ENCODE measurements at places on chromosomes 7 and 10. TPM values are rescaled to one million over a fixed set of nuclear protein-coding genes. Genes with fewer than 3 reads are reported as not detected.

ABCB4 gene
- 2.3 TPM for total RNA-seq

DENND10 gene
- total RNA-seq = 39.6 TPM

PNLIPRP1 gene
- total RNA-seq = not detected

CASP7 gene
- 11.9 TPM for total RNA-seq

STK31 gene
- 0.94 TPM for total RNA-seq

ATG9B gene
- total RNA-seq = 11.8 TPM

SLC13A1 gene
- not detected for total RNA-seq

ZCWPW1 gene
- 3.4 TPM for total RNA-seq

TAS2R5 gene
- 5.9 TPM for total RNA-seq

VSTM2A gene
- total RNA-seq = not detected

PLAC9 gene
- total RNA-seq = 25.1 TPM

SYNPO2L gene
- total RNA-seq = 0.11 TPM

KMT2C gene
- 103 TPM for total RNA-seq

CLDN3 gene
- total RNA-seq = 10.6 TPM

PALD1 gene
- 5.6 TPM for total RNA-seq

DNA sequence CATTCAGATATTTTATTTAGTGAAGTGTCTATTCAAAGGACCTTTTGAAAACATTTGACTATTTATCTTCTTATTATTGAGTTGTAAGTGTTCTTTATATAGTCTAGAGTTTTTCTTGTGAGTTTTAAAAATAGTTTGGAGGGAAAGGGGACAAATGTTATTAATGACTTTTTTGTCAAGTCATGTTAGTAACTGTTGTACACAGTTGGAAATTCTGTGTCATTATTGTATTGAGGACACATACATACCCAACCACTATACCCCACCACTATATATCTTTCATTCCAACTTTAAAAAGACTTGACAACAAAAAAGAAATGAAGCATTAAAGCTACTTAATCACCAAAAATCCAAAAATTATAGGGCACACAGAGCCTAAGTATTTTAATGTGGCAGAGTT is 53.2 kb upstream of the OIT3 start:
- no peaks in the 10 kb centered on the region for H3K27me3 ChIP-seq
- DNase-seq = no peak
- H3K36me3 ChIP-seq = peaks cover 7% of the 10 kb centered on the region
- peaks cover 4% of the 10 kb centered on the region for H3K4me1 ChIP-seq
- no peak overlapping the region for H3K27ac ChIP-seq
- no peak overlapping the region for H3K4me3 ChIP-seq

GRCh38 chr7:55129541-55130394 is 111.0 kb downstream of the EGFR start:
- H3K4me1 ChIP-seq = peaks cover 62% of the 10 kb centered on the region
- no peak for DNase-seq
- no peaks in the 10 kb centered on the region for H3K36me3 ChIP-seq
- H3K27me3 ChIP-seq = no peaks in the 10 kb centered on the region

- no peak for DNase-seq
- no peaks in the 10 kb centered on the region for H3K27me3 ChIP-seq
- no peak overlapping the region for H3K27ac ChIP-seq
- no peak overlapping the region for H3K4me3 ChIP-seq
- no peaks in the 10 kb centered on the region for H3K36me3 ChIP-seq
- no peaks in the 10 kb centered on the region for H3K4me1 ChIP-seq
These were observed 96.1 kb downstream of the PHTF2 start for GRCh38 chr7:77894574-77895091.

DNA sequence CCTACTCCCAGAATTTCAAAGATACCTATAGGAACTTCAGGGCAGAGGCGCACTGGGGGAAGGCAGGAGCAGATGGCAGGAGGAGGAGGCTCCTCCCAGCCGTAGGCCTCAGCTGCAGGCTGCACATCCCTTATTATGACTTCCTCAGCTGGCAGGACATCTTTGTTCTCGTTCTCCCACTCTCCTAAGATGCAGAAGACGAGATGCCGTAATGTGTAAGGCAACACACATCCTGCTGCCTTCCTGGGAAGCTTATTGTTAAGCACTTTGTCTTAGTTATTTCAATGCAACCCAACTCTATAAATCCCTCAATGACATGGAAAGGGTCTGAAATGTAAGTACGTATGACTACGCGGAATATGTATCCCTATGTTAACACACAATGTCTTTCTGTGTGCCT is 599.8 kb upstream of the MGMT start:
- no peaks in the 10 kb centered on the region for H3K36me3 ChIP-seq
- H3K27me3 ChIP-seq = peaks cover 1% of the 10 kb centered on the region
- DNase-seq = no peak
- no peak overlapping the region for H3K4me3 ChIP-seq

GRCh38 chr10:101601541-101601940 is 13.4 kb downstream of the DPCD start:
- DNase-seq = no peak
- no peak overlapping the region for H3K27ac ChIP-seq
- H3K4me3 ChIP-seq = no peak overlapping the region
- H3K36me3 ChIP-seq = peaks cover 17% of the 10 kb centered on the region
- no peaks in the 10 kb centered on the region for H3K4me1 ChIP-seq

- no peak for DNase-seq
- no peak overlapping the region for H3K4me3 ChIP-seq
- H3K4me1 ChIP-seq = peaks cover 15% of the 10 kb centered on the region
- no peaks in the 10 kb centered on the region for H3K27me3 ChIP-seq
These were observed 805.1 kb downstream of the TNS3 start for GRCh38 chr7:46776790-46777189.

- peaks cover 24% of the 10 kb centered on the region for H3K4me1 ChIP-seq
- H3K36me3 ChIP-seq = no peaks in the 10 kb centered on the region
- no peaks in the 10 kb centered on the region for H3K27me3 ChIP-seq
- no peak for DNase-seq
These were observed 187.9 kb upstream of the MALRD1 start for GRCh38 chr10:18860631-18861240.

GRCh38 chr10:126392469-126392868 is 4.2 kb upstream of the ADAM12 start:
- peaks cover 6% of the 10 kb centered on the region for H3K4me1 ChIP-seq
- H3K36me3 ChIP-seq = peaks cover 2% of the 10 kb centered on the region
- no peak overlapping the region for H3K4me3 ChIP-seq
- DNase-seq = no peak
- no peak overlapping the region for H3K27ac ChIP-seq

DNA sequence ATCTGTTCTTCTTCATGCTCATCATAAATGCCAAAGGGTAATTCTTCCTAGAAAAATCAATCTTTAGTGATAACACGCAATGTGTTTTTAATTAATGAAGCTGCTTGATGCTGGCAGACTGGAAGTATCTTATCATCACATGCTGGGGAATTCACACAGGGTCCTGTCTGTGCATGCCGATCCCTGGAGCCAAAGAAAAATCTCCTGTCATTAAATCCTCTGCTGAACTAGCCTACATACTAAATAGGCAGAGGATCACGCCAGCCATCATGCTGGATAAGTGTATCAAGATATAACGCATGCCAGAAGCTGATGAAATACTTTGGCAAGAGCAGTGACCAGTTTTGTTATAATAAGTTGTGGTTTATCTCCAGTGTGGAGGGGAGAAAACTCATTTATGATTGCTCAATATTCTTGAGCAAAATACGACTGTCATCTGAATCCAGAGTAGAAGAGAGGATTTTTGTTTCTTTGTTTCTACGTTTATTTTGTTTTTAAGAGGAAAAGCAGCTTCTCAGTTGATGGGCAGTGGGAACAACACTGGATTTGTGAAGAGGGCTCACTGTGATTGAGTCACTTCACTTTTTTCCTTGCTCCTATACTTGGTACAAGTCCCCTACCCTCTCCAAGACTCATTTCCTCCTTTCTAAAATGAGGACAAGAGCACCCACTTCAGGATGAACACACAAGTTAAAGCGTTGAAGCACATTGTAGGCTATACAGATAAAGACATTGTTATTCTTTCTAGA is 649.1 kb downstream of the TNS3 start:
- no peaks in the 10 kb centered on the region for H3K27me3 ChIP-seq
- DNase-seq = no peak
- H3K27ac ChIP-seq = peak overlapping the region; percentile 92
- peaks cover 2% of the 10 kb centered on the region for H3K36me3 ChIP-seq

DNA sequence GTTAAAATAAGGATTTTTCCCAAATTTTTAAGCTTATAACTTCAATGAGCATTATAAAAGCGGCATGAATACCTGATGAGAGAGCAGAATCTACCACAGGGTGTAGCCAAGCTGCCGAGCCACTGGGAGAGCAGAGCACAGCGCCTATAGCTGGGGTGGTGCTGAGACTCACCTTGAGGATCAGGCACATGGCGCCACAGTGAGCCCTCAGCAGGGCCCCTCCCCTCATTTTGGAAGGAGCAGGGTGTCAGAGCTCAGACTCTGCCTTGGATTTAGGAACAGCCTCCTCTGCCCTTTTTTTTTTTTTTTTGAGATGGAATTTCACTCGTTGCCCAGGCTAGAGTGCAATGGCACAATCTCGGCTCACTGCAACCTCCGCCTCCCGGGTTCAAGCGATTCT is 118.6 kb downstream of the SRPK2 start:
- DNase-seq = no peak
- H3K4me1 ChIP-seq = peaks cover 34% of the 10 kb centered on the region
- H3K36me3 ChIP-seq = peaks cover under 1% of the 10 kb centered on the region
- no peak overlapping the region for H3K27ac ChIP-seq
- no peak overlapping the region for H3K4me3 ChIP-seq

DNA sequence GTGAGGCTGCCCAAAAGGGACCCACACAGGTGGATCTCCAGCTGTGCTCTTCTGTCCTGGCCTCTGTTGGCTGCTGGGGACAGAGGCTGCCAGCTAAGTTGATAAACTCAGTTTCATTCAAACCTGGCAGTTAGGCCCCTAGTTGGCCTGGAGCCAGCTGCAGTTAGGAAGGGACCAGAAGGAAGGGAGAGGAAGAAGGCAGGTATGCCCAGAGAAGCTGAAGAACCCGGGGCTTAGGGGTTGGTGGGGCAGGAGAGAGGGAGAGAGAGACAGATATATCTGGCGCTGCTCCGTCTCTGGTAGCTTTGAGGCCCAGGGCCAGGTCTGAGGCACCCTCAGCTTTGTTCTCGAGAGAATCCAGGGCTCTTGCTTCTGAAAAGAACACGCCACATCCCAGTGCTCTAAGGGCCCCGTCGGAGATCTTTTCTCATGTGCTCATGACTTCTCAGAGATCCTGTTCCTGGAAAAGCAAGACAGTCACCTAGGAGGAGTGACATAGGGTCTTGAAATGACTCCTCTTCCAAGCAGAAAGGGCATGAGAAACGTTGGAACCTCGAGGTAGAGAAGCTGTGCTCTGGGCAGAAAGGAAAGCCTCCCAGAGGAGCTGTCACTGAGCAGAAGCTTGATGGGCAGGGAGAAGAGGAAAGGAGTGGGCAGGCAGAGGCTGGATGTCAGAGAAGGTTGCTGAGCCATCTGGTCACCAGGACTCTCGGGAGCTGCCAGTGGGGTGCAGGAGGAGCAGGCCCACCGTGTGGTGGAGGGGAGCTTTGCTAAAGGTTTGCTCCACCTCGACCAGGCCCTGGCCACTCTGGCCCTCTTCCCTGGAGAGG is 153.6 kb downstream of the ARHGAP21 start:
- peaks cover 6% of the 10 kb centered on the region for H3K27me3 ChIP-seq
- DNase-seq = no peak
- H3K4me3 ChIP-seq = no peak overlapping the region
- H3K27ac ChIP-seq = no peak overlapping the region

- no peak overlapping the region for H3K4me3 ChIP-seq
- no peaks in the 10 kb centered on the region for H3K27me3 ChIP-seq
These were observed 14.6 kb upstream of the BRI3 start for GRCh38 chr7:98266840-98267239.

- H3K4me1 ChIP-seq = no peaks in the 10 kb centered on the region
- no peak overlapping the region for H3K27ac ChIP-seq
- H3K27me3 ChIP-seq = no peaks in the 10 kb centered on the region
- no peak overlapping the region for H3K4me3 ChIP-seq
These were observed 71.6 kb upstream of the ZPBP start for GRCh38 chr7:50164559-50165170.

DNA sequence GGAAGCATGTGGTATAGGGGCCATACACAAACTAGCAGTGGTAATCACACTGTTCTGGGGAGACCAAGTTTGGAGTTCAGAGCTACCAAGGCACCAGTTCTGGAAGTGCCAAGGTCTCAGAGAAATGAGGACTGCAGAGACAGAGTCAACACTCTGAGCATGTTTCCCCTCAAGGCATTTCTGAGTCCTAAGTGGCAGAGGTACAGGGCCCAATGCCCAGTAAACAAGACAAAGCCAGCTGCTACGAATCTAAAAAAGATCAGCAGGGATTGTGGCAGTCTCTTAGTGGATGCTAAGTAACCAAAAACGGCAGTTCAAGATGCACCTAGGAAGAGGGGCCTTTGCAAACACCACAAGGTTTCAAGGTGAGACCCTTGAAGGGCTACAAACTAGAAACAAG is 271.9 kb downstream of the TNS3 start:
- DNase-seq = no peak
- H3K4me3 ChIP-seq = no peak overlapping the region
- H3K36me3 ChIP-seq = peaks cover 58% of the 10 kb centered on the region
- H3K4me1 ChIP-seq = peaks cover 3% of the 10 kb centered on the region
- no peaks in the 10 kb centered on the region for H3K27me3 ChIP-seq
- H3K27ac ChIP-seq = peak overlapping the region; percentile 64

DNA sequence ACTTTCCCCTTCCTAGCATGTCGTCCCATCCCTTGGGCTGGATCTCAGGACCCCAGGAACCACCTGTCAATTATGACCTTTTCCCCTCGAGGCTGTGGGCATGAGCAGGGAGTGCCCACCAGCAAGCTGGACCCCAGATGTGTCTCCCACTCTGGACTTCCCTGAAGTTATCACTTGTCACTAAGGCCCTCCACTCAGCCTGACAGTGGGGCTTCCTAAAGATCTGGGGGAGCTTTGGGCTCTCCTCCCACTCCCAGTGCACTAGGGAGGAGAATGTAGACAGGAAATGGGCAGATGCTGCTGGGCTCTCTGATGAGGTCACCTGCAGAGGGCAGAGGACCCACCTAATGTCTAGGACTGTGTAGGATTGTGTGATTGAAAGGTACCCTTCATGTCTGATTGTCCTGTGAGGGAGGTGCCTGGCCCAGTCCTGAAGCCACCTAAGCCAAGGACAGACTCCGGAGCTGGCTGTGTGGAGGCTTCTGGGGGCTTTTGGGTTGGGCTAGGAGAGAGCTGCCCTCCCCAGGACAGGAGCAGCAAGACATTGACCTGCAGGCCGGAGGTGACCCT is 18.7 kb downstream of the MYO1G start:
- no peaks in the 10 kb centered on the region for H3K4me1 ChIP-seq
- H3K27ac ChIP-seq = no peak overlapping the region

DNA sequence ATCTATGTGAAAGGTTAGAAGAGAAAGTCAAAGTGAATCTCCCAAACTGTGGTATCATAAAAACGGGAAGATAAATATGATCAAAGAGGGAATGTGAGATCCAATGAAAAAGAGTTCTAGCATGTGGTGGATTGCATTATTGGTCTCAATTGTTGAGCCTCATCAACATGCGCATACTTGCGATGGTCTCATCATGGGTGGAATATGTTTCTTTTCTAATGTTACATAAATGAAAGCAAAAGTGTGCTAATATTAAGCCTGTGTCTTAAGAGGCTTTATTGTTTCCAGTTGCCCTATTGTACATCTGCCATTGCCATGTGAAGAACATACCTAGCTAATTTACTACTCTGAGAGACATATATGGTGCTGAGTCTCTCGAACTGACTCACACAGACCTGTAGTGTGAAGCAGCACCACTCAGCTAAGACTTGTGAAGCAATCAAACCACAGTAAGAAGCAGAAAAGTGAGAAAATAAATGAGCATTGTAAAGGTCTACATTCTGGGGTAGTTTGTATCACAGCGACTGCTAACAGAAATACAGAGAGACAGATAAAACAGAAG is 645.5 kb upstream of the PCDH15 start:
- H3K27ac ChIP-seq = no peak overlapping the region
- DNase-seq = no peak
- no peak overlapping the region for H3K4me3 ChIP-seq
- peaks cover 18% of the 10 kb centered on the region for H3K4me1 ChIP-seq

Data from mesothelial cell of epicardium (in vitro differentiated cells).